BJ (cell line): ENCODE measurements at places on chromosomes 2 and 18. TPM values are rescaled to one million over a fixed set of nuclear protein-coding genes. Genes with fewer than 3 reads are reported as not detected.

DNA sequence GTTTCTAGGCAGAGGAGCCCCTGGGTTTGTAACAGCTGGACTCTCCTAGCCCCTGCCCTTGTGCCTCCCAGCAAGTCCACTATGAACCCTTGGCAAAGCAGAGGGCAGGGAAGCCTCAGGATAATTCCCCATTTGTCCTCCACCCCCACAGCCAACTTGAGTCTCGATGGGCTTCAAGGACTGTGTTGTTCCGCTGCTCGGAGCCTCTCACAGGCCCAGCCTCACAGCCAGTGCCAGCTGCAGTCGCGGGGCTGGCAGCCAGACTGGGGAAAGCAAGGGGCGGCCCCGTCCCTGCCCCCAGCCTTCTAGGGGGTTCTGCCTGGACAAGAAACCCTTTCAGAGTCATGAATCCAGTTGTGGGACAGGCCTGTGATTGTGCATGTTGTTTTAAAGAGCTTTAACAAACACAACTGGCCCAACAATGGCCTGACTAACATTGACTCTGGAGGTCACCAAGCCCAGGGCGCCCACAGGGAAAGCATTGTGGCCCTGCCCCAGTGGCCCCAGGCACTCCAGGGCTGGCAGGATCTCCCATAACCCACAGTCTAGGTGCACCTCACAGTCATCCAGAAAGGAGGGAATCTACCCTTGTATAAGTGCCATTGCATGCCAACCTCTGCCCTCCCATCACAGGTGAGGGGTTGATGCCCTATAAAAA lies 71.8 kb upstream of the DAPL1 start:
- no peak for DNase-seq

DNA sequence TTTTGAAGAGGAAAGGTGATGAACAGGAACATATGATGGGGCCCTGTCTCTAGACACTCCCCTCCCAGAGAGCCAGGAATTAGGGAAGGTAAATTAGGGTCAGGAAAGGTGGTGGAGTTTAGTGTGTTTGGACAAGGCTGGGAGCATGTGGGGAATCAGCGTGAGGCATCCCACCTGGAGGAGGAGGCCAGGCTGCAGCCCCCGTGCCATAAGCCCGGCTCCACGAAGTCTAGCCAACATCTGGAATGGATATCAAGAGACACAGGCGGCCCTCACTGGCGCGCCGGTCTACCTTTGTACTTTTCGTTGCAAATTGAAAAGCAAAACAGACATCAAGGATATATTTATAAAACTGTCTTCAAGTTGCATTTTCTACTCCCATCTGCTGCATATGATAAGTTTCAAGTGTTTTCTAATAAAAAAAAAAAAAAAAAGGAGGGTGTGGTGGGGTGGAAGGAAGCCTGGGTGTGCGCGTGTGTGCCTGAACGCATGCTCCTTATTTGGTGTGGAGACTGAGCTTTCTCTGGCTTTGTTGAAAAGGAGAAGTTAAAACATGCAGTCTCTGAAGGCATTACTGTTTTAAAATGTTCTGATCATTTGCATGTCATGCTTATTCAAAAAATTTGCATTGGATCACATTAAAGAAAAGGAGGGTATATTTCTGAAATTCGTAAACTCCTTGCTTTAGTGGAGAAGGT lies 546.7 kb upstream of the ID2 start:
- no peak for DNase-seq

GRCh38 chr2:43481927-43482542 lies 113.8 kb downstream of the THADA start:
- no peak for DNase-seq

- DNase-seq = no peak
These were observed 374.1 kb downstream of the ARHGAP15 start for GRCh38 chr2:143503280-143503679.

DNA sequence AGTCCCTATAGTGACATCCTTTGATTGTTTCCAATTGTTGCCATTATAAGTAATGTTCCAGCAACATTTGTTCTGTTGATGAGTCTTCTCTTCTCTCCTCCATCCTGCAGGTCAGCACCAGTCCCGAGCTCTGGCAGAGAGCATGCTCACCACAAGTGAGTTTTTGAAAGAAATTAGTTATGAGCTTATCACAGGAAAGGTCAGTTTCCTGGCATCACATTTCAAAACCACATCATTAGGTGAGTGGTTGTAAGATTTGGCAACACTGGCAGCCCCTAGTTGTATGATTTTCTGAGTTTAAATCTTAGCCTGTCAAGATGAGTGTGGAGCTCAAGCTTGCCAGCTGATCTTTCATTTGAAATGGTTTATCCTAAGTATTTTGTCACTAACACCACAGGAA lies 149.6 kb downstream of the ESCO1 start:
- DNase-seq = no peak

- no peak for DNase-seq
These were observed 38.3 kb downstream of the SFXN5 start for GRCh38 chr2:73033142-73033765.

DNA sequence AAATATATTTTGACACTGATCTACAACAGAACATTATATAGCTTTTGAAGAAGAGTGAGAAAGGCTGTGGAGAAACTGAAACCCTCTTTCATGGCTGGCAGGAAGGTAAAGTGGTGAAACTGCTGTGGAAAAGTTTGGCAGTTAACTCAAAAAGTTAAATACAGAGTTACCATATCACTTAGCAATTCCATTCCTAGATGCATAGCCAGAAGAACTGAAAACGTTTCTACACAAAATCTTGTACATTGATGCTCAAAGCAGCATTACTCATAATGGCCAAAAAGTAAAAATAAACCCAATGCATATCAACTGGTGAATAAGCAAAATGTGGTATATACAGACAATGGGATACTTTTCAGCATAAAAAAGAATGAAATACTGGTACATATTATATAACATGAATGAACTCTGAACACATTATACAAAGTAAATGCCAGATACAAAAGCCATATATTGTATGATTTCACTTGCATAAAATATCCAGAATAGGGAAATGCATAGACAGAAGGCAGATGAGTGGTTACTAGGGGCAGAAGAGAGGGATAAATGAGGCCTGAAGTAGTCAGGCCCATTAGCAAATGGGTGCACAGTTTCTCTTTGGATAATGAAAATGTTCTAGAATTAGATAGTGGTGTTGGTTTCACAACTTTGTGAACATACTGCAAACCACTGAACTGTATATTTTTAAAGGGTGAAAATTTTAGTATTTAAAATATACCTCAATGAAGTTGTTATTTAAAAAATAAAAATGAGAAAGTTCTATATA lies 114.3 kb downstream of the DYM start:
- DNase-seq = no peak

DNA sequence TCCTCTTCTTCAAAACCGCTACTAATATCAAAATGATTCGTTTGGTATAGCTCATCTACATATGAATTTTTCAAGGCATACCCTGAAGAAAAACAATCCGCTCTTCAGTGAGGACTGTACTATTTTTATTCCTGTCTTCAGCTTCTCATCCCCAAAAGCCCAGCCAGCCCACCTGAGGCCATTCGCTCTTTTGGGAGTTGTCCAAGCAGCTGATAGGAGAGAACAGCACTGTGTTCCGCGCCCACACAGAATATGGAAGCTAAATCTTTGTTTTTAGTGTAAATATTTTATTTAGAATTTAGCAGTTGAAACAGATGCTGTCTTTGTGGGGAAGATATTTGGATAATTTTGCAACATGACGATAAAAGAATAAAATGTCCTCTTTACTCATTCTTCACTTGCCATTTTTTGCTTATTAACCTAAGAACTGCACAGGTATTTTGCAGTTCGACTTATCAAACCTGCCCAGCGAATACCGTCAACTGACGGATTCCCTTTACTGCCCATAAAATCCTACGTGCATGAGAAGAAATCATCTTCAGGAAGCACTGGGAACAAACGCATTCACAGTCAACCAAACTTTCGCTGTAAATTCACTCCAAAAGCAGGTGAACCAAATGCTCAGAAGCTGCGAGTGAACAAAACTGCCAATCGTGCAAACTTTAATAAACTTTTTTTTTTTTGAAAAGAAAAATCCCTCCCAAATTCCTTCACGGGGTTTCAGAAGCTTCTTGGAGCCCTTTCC lies 3.4 kb downstream of the ZNF521 start:
- DNase-seq = no peak

- no peak for DNase-seq
These were observed 35.5 kb upstream of the MGAT5 start for GRCh38 chr2:134218414-134218813.

DNA sequence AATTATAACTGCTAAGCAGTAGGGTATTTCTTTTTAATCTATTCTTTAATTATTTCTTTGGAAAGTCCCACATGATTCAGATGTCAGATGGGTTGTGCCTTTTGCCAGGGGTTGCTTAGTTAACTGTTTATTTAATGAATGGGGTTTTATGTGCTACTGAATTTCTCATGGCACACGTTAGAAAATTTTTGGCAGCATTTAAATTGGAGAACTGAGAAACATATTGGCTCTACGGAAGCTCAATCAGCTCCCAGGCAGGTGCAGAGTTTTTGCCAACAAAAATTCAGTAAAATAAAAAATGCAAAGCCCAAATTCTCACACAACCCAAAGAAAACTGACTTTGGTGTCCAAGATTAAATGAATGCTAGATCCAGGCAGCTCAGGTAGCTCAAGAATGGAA lies 467.2 kb downstream of the NRXN1 start:
- no peak for DNase-seq

DNA sequence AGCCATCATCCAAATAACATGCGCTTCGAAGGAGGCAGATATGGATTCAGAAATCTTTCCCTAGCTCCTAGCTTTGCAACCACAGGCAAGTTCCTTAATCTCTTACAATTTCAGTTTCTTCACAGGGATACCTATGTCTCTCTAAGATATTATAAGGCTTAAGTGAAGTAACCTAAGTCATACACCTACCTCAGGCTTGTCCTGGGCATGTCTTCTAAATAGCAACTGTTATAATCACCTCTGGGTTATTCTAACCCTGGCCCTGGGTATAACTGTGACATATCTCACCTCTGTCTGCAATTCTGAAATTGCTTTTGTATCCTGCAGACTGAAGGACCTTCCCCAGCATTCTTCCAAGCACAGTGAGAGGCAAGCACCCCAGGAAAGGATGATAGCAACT lies 8.3 kb upstream of the TBC1D8 start:
- DNase-seq = no peak

- DNase-seq = no peak
These were observed 440.3 kb downstream of the NRXN1 start for GRCh38 chr2:50591642-50592041.

DNA sequence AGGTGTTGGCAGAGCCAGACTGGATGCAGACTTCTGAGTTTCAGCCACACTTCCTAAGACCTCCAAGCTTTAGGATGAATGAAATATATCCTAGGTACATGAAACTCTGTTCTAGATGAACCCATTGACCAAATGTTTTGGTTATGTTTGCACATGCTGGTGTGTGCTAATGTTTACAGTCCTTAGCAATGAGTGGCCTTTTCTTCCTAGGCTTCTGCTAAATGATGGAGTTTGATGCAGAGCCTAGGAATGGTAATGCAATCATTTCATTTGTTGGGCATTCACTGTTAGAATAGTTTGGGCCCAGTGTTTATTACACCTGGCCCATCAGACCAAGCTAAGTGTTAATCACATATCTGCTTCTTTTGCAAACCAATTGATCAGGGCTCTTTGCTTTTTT lies 464.7 kb downstream of the MEIS1 start:
- no peak for DNase-seq

- DNase-seq = no peak
These were observed 154.2 kb downstream of the MIB1 start for GRCh38 chr18:21894619-21895367.

GRCh38 chr2:207718521-207718920 lies 7.1 kb downstream of the CCNYL1 start:
- no peak for DNase-seq

GRCh38 chr2:129609224-129609623 lies 370.2 kb upstream of the RAB6C start:
- no peak for DNase-seq

- no peak for DNase-seq
These were observed 62.3 kb upstream of the GREB1L start for GRCh38 chr18:21179590-21180220.

DNA sequence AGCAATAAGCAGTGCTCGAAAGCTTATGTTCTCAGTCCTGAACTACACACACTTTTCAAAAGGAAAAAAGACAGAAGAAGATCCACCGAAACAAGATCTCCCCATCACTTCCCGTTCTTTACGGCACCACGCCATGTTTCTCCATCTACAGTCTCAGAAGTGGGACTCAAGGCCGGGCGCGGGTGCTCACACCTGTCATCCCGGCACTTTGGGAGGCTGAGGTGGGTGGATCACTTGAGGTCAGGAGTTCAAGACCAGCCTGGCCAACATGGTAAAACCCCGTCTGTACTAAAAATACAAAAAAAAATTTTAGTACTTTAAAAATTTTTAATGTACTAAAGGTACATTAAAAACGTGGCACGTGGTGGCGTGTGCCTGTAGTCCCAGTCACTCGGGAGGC lies 31.2 kb downstream of the ZNF516 start:
- DNase-seq = no peak

GRCh38 chr2:78896536-78896935 lies 129.0 kb upstream of the REG3G start:
- DNase-seq = no peak

DNA sequence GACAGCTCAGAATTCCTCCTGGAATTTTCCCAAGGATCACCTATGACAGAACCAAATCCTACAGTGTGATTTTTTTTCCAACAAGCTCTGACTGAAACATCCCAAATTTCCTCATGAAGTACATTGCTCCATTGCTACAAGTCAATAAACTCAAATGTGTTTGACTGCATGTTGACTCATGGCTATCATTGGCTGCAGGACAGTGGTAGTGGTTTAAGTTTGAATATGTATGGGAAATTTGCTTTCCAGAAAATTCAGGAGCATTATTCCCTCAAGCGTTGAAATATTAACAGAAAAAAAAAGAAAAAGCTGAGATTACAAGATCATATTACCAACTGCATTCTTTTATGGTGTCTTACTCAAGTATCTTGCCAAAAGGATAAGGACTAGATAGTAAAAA lies 402.8 kb upstream of the DSEL start:
- no peak for DNase-seq

GRCh38 chr2:145743011-145743410 lies 1223.1 kb upstream of the ZEB2 start:
- DNase-seq = no peak

DNA sequence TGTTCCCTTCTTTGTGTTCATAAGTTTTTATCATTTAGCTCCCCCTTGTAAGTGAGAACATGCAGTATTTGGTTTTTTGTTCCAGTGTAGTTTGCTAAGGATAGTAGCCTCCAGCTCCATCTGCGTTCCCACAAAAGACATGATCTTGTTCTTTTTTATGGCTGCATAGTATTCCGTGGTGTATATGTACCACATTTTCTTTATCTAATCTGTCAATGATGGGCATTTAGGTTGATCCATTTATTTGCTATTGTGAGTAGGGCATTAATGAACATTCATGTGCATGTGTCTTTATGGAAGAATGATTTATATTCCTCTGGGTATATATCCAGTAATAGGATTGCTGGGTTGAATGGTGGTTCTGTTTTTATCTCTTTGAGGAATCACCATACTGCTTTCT lies 33.4 kb downstream of the CARF start:
- DNase-seq = no peak

The KRCC1 gene
- 16.8 and 33.7 TPM in 2 replicates for polyA plus RNA-seq

The TRIM43 gene
- not detected in 2 replicates for polyA plus RNA-seq

The CDKL4 gene
- not detected in 2 replicates for polyA plus RNA-seq

The GAL3ST2 gene
- not detected in 2 replicates for polyA plus RNA-seq

The ZBTB7C gene
- polyA plus RNA-seq = not detected in 2 replicates

The ACTG2 gene
- polyA plus RNA-seq = 43.8 and 81.3 TPM in 2 replicates

The KLF11 gene
- polyA plus RNA-seq = 16.7 and 21.7 TPM in 2 replicates

The ALPG gene
- not detected in 2 replicates for polyA plus RNA-seq

The UPP2 gene
- not detected in 2 replicates for polyA plus RNA-seq

The AGAP1 gene
- polyA plus RNA-seq = 11.0 and 14.9 TPM in 2 replicates

The ABCB11 gene
- not detected in 2 replicates for polyA plus RNA-seq

The KIF3C gene
- polyA plus RNA-seq = 6.6 and 7.0 TPM in 2 replicates

The SERPINB13 gene
- polyA plus RNA-seq = not detected in 2 replicates

The RAD51AP2 gene
- not detected in 2 replicates for polyA plus RNA-seq

The B3GNT7 gene
- polyA plus RNA-seq = 0.06 and 0.15 TPM in 2 replicates
